ENCODE measurements at places on chromosomes 1 and 21.

GRCh38 chr21:19034041-19034440, 630.5 kb upstream of the TMPRSS15 start:
- DNase-seq, result no peak

- no peak for DNase-seq
These were observed 61.9 kb downstream of the POFUT2 start for GRCh38 chr21:45225741-45226327.

DNA sequence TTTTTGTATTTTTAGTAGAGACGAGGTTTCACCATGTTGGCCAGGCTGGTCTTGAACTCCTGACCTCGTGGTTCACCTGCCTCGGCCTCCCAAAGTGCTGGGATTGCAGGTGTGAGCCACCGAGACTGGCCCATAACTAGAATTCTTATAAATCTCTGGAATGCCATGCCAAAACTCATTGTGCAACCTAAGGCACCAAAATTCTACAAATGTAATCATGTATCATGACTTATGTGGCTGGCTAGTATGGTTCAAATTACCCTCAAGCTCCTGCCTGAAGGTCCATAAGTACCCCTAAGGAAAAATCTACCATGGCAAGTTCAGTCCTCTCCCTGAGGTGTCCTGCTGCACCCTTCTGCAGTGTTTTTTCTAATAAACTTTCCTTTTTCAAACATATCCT, 63.8 kb upstream of the CSF1 start:
- DNase-seq, result no peak

DNA sequence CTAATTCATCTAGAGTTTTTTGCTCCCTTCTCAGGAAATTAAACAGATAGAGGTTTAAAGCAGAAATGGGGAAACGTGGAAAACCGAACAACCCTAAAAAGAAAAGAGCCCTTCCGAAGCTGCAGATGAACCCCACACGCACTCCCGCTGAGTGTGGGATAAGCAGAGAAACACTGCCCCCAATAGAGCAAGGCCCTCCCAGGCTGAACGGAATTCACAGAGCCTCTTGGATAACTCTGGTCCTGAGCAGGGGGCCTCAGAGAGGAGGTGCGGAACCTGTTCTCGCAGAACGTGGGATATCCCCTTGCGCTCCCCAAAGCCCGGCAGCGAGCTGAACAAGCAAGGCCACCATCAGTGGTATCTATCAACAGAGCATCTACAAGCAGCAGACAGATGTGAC, 44.9 kb downstream of the SSBP3 start:
- no peak for DNase-seq

DNA sequence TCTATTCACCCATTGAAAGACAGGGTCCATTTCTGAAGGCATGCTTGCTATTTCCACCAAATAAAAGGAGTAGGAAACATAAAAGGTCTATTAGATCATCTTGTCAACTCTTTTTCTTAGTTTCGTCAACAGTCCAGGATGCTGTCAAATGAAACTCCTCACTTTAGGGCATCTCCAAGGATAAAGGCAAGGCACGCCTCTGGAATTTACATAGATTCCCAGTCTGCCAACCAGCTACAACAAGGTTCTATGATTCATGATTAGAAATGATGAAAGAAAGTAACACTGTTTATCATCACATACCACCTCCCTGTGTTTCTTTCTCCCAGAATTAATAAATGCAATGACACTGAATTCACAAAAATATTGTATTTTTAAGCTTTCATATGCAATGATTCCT, 636.3 kb downstream of the LTN1 start:
- no peak for DNase-seq
